ENCODE measurements at places on chromosomes 6 and 20.

DNA sequence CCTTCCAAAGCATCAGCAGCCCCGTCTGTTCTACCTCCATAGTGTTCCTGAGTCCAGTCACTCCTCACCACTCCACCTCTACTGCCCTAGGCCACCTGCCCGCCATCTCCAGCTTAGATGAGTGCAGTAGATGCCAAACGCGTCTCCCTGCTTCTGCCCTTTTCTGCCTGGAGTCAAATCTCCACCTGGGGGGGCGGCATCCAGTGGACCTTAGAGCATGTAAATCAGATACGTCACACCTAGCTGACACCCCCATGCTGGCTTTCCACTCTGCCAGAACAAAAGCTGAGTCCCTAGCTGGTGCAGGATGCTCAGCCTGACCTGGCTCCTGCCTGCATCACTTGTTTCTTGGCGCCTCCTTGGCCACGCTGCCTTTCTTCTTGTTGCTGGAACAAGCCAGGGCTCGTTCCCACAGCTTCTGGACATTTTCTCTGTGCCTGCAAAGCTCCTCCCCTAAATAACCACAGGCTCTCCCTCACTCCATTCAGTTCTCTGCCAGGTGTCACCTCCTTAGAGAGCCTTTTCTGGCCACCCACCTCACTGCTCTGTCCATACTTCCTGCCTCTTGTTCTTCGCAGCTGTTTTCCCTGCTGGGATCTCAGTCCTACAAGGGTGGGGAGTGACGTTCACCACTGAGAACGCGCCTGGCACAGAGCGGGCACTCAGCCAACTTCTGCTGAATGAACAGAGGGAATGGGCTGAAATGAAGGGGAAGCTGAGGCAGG lies 5.8 kb downstream of the DDR1 start:
- no peak for DNase-seq

DNA sequence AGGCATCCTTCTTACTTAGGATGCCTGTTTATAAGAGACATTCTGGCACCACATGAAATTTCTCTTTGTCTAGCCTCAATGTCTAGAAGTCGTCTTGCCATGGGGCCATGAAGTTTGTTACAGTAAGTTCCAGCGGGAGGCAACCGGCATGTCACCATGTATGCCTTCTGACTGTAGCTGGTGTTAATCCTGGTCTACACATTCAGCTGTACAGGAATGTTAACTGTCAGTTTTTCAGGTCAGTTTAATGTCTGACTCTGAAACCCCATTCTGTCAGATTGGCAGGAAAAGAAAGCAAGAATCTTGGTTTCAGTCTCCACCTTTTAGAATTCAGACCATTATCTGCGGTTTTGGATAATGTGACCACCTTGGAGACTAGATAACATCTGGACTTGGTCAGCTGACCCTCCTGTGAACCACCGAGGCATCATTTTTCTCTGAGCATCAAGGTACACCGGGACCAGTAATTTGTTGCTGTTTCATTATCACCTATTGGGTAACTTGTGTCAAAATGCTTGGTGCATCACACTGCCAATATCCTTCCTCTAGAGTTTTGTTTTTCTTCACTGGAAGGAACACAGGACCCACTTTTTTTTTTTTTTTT lies 228.7 kb downstream of the DOK5 start:
- DNase-seq: no peak

DNA sequence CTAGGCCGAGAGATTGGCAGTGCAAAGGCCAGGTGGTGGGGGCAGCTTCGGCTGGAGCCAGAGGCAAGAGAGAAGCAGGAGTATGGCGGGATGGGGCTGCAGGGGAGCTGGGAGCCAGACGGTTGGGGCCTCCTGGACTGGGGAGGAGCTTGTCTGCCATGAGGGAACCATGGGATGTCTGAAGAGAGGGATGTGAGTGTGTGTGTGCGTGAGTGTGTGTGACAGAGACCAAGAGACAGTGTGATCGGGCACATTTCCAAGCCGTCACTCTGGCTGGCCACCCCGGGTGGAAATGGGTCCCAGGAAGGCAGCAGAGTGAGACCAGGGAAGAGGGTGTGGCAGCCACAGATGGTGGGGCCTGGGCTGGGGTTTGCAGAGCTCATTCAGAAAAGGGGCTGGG lies 13.8 kb downstream of the PHACTR3 start:
- DNase-seq: no peak

GRCh38 chr6:28212510-28213212 lies 12.4 kb upstream of the ZSCAN9 start:
- no peak for DNase-seq

GRCh38 chr6:1667012-1667804 lies 57.5 kb downstream of the FOXC1 start:
- no peak for DNase-seq

DNA sequence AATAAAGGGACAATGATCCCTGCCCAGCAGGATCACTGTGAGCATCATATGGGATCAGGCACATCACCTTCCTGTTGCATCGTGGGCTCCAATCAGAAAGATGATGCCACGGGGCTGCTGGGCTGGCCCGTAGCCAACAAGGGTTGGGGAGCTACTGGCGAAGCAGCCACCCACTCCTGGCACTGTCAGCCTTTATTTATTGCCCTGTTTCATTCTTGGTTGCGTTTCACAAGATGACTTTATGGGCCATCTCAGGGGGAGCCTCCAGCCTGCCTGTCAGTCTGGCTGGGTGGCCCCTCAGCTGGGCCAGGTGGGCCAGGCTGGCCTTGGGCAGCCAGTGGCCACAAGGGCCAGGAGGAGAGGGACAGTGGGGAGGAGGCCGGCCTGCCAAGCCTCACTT lies 17.3 kb downstream of the VSTM2L start:
- DNase-seq: no peak

GRCh38 chr6:71080133-71080532 lies 123.3 kb upstream of the B3GAT2 start:
- DNase-seq: no peak

- no peak for DNase-seq
These were observed 8.9 kb downstream of the CYP21A2 start for GRCh38 chr6:32047084-32047478.

DNA sequence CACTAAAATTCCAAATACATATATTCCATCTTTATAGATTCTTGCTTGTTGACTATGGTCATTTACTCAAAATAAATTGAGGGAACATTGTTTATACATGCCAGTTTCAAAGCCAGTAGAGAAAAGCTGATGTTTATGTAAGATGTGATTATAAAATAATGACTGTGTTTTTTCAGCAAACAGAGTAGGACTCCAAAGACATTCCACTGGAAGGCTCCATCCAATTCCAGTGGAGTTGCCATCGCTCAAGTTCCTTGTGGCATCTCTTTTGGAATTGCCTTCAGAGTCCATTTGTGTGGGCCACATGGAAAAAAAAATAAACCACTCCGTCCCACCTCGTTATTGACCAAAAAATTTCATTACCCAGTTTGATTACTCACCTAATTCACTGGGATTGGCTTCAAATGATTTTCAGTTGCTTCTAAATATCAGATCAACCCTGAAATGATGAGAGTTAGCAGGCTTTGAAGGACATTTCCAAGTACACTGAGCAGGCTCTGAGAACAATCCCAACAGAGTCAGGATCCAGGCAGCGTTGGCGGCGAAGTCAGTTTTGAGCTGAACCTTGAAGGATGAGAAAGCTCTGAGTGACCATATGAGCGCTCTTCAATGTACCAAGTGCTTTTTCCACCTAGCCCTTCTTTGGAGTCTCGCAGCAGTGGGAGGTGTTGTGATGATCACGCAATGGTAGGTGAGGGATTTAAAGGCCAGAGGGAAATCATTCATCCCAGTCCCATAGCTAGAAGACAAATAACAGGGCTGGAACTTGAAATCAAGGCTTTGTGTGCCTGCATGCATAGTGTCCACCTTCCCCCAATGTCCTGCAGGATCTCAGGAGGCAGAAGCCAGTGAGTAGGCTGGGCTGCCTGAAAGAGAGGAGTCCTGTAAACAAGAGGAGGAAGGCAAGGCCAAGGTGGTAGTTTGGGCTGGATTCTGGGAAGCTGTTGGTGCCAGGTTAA lies 281.7 kb downstream of the CDC5L start:
- no peak for DNase-seq
